ENCODE measurements at places on chromosomes 11 and 22.

- DNase-seq = no peak
Observed at GRCh38 chr11:9169595-9170295, 78.3 kb upstream of the SCUBE2 start.

DNA sequence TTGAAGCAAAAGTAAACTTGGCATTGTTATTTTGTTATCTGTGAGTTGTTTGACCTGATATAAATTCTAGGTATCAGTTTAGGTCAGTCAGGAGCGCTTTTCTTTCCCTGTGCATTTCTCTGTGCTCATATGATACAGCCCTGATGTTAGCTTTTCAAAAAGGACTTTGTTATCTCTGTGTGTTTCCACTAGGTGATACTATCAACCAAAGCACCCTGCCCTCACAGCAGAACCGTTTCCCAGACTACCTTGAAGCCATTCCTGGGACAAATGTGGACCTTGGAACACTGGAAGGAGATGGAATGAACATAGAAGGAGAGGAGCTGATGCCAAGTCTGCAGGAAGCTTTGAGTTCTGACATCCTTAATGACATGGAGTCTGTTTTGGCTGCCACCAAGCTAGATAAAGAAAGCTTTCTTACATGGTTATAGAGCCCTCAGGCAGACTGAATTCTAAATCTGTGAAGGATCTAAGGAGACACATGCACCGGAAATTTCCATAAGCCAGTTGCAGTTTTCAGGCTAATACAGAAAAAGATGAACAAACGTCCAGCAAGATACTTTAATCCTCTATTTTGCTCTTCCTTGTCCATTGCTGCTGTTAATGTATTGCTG lies 87.7 kb upstream of the BIRC3 start:
- DNase-seq = no peak

- DNase-seq = no peak
Observed at GRCh38 chr11:72433455-72434036, 785 bp downstream of the CLPB start.

- no peak for DNase-seq
Observed at GRCh38 chr11:10579700-10580099, 11.2 kb upstream of the LYVE1 start.

DNA sequence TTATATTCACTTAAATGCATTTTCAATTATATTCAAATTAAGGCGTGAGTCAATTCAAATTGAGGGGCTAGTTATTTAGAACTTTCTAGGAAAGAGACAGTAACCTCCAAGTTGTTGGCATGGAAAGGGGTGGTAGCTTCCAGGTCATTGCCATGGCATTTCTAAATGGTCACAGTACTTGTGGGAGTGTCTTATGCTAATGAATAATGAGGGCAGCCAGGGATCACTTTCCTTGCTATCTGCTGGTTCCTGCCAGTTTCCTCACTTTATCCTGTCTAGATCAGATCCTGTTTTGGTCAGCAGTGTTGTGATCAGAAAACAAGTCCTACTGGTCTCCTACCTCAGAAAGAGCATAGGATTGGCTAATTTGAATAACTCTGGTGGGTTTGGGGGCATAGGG lies 21.8 kb upstream of the RNASEH2C start:
- no peak for DNase-seq

- DNase-seq = no peak
Observed at GRCh38 chr11:15933886-15934625, 422.3 kb downstream of the SOX6 start.

DNA sequence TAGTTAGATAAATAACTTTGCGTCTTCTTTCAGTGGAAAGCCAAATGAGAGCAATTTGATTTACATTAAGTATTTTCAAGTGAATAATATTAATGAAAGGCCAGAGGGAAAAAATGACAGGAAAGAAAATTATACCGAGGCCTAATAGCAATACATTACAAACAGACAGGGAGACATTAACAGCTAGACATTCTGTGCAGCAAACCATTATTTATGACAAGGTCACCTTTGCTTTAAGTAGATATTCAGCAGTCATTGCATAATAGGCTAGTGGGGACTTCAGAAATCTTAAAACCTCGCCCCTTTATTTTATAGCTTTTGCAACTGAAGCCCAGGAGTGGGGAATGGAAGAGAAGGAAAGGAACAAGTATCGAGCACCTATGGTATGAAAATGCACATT lies 321.6 kb downstream of the GRM5 start:
- DNase-seq = no peak
